Hematopoietic multipotent progenitor cell treated with erythropoietin and hydrocortisone succinate and interleukin-3 and kit ligand, for 8 days (in vitro differentiated cells): ENCODE measurements at places on chromosomes 11 and 22.

- no peak for DNase-seq
Observed at GRCh38 chr11:120398132-120398531, 61.9 kb downstream of the ARHGEF12 start.

DNA sequence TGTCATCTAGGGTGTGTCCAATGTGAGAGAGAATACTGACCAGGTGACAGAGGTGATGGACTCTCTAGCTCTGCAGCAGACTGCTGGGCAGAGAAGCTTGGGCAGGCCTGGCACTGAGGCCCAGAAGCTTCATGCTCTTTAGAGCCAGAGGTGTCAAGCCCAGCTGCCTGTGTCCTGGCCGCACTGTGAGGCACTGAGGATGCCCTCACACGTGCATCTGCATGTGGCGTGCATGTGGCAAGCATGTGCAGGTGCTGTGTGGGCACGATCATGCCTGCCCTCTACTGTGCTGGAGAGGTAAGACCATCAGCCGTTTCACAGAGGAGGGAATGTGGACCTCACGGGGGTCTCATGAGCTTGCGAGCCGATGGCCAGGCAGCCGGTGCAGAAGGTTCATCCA is 15.8 kb upstream of the TXNRD2 start:
- no peak for DNase-seq

DNA sequence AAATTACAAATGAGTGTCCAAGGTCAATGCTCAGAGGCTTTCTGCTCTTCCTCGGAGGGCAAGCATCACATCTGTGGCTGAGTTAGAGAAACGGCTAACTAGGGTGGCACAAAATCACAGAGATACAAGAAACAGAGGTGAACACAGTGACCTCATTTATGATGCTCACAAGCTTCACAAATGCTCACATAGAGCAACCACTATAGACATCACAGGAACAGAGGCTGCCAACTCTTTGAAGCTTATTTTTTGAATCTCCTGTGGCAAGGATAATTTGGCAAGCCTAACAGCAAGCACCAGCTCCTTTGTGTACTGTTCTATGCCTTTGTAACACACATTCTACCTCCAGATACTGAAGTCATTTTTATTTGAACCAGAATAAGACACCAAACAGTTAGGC is 416.5 kb upstream of the DDI1 start:
- DNase-seq: no peak

DNA sequence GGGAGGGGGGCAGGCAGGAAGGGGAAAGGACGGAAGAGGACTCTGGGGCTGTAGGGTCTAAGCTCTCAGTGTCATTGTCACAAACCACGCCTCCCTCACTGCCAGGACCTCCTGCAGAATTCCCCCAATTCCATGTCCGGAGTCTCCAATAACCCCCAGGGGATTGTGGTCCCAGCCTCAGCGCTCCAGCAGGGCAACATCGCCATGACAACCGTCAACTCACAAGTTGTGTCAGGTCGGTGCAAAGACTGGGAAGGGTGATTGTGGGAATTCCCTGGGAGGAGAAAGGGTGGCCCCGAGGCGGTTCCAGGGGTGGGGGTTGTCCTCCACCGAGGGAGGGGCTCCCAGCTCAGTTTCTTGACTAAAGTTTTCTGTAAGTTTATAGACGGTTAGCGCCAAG is 86.0 kb downstream of the FEZ1 start:
- no peak for DNase-seq

GRCh38 chr11:115181538-115181937 is 322.7 kb downstream of the CADM1 start:
- DNase-seq: no peak

DNA sequence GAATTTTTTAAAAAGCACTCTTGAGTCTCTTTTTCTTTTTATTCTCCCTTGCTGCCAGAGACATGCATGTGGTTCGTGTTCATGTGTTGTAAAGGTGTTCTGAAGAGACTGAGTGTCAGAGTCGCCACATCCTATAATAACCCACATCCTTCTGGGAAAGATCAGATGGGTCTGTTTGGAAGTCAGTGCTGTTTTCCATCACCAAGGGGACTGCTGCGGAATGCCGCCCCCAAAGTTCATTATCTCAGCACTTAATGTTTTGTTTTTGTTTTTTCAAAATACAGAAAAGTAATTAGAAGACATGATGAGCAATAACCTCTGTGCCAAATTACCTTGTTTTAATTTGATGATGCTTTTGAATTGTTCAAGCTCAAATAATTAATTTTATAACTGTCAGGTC is 56.9 kb upstream of the EIF3M start:
- DNase-seq: no peak

- DNase-seq: no peak
Observed at GRCh38 chr11:125226706-125227105, 62.2 kb downstream of the PKNOX2 start.

- no peak for DNase-seq
Observed at GRCh38 chr11:109077291-109077920, 344.6 kb upstream of the C11orf87 start.

- DNase-seq: no peak
Observed at GRCh38 chr11:121221496-121222200, 70.9 kb upstream of the SC5D start.

DNA sequence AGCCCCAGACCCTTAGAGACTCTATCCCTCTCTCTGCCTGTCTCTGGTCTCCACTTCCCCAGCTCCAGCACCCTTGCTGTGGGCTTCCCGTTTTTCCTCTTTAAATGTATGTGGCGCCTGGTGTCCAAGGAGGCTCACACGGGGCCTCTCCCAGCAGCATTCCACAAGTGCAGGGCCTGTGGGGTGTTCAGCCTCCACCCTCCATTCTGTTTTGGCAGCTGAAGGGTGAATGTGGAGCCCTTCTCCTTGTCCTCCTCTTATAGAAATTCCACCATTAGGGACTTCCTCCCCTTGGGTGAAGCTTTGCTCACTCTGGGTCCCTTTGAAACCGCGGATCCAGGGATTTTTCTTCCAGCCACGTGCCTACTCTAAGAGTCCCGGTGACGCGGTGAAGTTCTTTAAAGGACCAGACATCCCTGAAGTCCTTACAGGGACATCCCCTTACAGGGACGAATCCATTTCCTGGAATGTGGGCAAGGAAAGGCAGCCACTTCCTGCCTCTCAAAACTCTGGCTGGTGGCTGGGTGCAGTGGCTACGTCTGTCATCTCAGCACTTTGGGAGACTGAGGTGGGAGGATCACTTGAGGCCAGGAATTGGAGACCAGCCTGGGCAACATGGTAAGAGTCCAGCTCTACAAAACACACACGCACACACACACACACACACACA is 1.6 kb upstream of the TSPAN18 start:
- no peak for DNase-seq

DNA sequence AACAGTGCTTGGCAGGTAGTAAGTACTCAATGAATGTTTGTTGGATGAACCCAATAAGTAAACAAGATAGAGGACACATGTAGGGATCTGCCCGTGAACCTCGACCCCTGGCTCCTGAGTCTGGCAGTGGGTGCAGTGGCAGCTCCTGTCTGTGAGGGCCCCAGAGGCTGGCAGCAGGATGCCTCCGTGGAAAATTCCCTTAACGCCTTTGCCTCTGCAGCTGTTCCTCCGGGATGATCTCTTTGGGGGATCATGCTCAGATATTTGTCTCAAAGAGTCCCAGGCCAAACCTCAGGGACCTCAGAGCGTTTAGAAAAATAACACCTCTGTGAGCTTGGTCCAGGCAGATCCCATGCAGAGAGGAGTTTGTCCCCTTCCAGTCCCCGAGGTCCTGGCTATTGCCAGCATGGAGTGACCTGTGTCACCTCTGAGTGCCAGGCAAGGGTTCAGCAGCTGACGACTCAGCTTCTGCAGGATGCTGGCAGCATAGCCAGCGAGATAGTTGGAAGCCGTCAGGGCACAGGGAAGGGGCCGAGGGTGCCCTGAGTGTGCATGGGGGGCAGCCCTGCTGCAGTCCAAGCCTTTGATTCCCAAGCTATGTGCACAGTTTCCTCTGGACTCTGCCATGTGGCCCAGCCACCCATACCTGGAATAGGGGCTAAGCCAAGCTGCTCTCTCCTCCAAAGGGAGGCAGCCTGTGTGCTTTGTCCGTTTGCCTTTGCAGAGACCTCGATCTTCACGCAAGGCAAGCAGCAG is 613 bp upstream of the MCHR1 start:
- no peak for DNase-seq

- DNase-seq: no peak
Observed at GRCh38 chr22:45504373-45505341, 2.0 kb downstream of the FBLN1 start.

DNA sequence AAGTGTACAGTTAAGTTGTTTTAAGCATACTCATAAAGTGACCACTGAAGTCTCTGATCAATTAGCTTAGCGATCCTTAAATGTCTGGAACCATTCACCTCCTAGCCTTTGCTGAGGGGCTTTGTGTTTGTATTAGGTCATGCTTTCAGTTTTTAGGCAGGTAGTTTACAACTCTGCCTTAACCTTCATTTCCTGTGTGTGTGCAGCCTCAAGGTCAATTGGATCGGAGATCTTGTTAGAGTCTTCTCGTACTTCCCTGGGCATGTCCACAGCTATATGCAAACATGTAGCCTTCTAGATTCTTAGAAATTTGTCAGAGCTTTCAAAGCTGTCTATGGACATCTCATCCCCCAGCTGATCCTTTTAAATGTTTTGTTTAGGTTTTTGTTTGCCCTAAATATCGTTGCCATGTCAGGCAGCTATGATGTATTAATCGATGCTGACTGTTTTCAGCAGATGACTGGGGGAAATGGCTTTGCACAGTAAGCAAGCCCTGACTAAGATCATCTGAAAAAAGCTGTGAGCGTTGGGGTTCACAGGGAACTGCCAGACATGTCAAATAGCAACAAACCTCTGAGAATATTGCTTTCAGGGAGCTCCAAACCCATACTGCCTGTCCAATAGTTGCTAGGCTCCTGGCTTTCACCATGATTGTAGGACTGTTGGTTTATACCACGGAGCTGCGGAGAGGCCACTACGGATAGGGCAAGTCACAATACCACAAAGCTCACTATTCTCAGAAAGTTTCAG is 45.6 kb downstream of the GLYAT start:
- DNase-seq: no peak

- DNase-seq: no peak
Observed at GRCh38 chr11:120057028-120057330, 80.9 kb downstream of the TRIM29 start.

DNA sequence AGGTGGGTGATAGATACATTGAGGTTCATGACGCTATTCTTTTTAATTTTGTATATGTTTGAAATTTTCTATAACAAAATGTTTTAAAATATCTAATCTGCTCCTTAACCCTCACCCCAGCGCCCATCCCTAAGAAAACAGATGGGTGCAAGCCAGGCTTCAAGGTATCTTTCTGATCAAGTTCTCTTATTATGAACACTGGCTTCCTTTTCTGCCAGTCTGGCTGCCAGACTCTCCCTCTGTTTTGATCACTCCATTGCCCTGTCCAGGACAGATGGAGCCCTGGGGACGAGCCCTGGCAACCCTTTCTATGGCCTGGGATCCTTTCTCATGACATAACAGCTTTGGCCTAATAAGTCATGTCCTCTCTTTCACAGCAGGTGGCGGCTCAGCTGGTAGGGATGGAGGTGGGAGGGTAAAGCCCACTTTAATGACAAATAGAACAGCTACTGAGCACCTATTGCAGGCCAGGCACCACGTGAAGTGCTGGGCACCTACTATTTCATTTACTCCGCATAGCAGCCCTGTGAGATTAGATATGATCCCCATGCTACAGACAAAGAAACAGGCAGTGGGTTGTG is 38.4 kb downstream of the DRD2 start:
- no peak for DNase-seq

- DNase-seq: peak; percentile 57
Observed at GRCh38 chr11:30143098-30143705, 87.6 kb upstream of the FSHB start.

DNA sequence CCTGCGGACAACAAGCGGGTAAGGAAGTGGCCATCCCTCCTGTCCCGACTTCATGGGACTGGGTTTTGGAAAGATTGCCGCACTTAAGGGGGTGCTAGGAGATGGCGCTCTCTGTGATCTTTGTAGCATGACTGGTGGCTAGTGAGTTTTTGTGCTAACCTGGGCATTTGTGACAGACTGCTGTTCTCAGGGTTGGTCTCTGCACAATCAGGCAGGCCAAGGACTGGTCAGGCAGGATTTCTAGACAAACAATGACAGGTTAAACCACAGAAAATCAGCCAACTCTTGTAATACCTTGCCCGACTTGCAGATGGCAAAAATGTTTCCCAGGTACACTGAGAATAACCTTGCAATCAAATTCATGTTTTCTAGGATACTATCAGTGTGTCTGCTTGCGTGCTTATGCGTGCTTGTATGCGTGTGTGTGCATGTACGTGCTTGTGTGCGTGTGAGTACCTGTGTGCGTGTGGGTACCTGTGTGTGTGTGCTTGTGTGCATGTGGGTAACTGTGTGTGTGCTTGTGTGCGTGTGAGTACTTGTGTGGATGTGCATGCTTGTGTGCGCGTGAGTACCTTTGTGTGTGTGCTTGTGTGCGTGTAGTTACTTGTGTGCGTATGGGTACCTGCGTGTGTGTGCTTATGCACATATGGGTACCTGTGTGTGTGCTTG is 25.6 kb upstream of the SORL1-AS1 start:
- DNase-seq: no peak

GRCh38 chr11:78535920-78536319 is 38.7 kb downstream of the NARS2 start:
- DNase-seq: no peak

DNA sequence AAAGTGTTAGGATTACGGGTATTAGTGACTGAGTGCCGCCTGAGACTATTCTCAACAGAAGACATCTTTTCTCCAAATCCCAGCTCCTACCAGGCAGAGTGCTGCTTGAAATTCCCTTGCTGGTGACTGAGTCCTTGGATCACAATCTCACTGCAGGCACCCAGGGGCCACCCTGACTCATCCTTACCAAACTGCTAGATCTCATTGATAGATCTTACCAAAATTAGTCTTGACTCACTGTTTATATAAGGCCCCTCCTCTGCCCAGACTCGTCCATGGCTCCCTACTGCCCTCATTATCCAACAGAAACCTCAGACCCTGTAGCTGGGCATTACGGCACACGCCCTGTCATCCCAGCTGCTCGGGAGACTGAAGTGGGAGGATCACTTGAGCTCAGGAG is 14.7 kb downstream of the TBC1D10A start:
- peak; percentile 34 for DNase-seq

DNA sequence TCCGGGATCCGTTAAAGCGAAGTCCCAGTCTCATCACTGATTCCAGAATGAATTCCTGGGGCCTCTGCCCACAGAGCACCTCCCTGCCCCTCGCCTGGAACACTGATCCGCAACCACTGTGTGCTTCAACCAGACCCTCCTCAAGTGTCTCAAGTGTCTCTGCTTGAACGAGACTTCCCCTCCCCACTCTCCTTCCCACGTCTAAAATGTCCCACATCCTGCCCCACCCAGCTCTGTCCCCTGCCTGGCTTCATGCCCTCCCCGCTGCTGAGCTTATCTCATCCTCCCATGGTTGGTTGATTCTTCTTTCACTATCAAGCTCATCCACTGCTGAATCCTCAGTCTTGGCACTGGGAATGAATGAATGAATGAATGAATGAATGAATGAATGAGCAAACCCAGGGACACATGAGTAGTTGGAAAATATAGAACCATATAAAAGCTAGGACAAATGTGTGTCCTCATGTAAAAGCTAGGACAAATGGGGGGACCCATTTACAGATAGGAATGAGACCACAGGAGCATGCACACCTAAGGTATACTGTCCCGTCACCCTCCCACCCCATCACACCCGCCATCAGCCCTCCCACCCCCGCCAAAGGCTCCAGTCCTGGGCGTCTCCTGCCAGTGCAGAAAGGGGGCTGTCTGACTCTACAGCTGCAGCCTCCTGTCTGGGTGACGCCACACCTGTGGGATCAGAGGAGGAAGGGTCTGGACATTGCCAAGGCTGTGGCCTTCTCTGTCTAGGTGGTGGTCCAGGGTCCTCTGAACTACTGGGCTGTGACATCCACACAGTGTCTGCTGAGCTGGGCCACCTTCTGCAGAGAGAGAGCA is 71.4 kb upstream of the LINC01488 start:
- peak; percentile 93 for DNase-seq

- DNase-seq: no peak
Observed at GRCh38 chr11:103807806-103808205, 228.6 kb upstream of the DDI1 start.
